Stimulated activated CD8-positive, alpha-beta memory T cell treated with anti-CD3 and anti-CD28 coated beads, Interleukin-12 subunit alpha, Interleukin-12 subunit beta, amount 100 ng/mL, for 4 hours (primary cell): ENCODE measurements at places on chromosomes 7 and 10.

- DNase-seq = no peak
Observed at GRCh38 chr7:128008744-128009143, 22.5 kb downstream of the LRRC4 start.

DNA sequence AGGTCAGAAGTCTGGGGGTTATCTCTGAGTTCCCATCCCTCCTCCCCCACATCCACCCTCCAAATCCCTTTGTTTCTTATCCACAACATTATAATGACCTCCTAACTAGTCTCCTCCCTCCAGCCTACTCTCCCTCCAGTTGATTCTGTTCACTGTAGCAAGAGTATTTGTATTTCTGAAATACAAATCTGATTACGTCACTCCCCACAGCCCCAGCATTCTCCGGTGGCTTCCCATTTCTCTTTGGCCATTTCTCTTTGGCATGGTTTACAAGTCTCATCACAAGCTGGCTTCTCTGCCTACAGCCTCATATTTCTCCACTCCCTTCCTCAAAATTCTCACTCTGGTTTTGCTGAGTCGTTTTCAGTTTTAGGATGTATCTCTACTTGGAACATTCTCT, 24.6 kb upstream of the MRPS33 start:
- no peak for DNase-seq

GRCh38 chr10:123891144-123892071, at the start of gene CPXM2:
Gene CPXM2 (minus strand): TSS chr10:123891807. CDS start chr10:123891659, 148 bp downstream.
- DNase-seq = no peak

- no peak for DNase-seq
Observed at GRCh38 chr7:151819866-151820265, 57.0 kb downstream of the PRKAG2 start.

DNA sequence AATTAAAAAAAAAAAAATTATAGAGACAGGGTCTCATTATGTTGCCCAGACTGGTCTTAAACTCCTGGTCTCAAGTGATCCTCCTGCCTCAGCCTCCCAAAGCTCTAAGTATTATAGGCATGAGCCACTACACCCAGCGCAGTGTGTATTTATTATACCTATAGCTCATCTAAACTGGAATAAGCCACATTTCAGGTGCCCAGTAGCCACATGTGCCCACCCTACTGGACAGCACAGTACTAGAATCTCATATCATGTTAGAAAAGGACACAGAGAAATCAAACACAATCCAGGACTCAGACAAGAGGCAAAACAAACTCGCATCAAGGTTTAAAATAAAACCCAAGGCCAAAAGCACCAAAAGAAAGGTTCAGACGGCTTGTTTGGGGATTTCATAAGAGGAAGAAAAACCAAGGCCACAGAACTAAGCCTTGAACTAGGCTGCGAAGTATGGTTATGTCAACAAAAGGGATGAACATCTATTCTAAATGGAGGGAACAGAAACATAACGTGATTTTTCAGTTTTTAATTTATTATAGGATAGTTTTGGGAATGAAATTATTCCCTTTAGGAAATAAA, 32.3 kb downstream of the SLC16A9 start:
- DNase-seq = no peak

DNA sequence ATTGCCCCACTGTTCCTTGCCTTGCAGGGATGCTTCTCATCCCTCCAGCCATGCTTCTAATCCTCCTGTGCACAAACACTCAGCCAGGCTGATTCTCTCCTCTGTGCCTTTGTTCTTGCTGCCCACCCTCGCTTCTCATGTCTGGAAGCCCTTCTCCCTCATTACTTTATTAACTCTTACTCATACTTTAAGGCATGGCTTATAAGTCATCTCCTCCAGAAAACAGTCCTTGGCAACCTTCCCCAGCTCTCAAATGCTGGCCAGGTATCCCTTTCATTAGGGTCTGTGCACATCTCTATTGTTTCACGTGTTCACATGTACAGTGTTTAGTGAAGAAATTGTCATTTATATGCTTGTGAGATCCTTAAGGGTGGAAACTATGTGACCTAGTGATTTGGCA, 62.9 kb downstream of the ITGB8 start:
- no peak for DNase-seq

- no peak for DNase-seq
Observed at GRCh38 chr10:71790749-71791440, 17.6 kb upstream of the VSIR start.

GRCh38 chr7:134662871-134663205, 16.2 kb downstream of the BPGM start:
- DNase-seq = no peak
